ENCODE measurements at places on chromosomes 16 and 17.

- DNase-seq = no peak
Observed at GRCh38 chr17:17626151-17626805, 34.8 kb upstream of the PEMT start.

DNA sequence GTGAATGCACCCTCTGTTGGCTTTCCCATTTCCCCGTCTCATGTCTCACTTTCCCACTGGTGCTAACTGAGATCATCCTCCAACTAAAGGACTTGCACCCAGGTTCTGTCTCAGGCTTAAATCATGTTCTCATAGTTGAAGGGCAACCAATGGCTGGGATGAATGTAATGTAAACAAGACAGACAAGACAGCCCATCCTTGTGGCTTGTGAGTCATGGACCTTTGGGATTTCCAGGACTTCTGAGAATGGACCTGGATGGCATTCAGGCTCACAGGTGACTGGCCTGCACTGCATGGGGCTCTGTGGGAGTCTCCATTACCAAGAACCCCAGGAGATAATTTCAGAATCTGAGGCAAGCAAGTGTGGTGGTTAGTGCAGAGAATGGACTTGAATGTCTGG is 347.5 kb downstream of the HAPSTR1 start:
- no peak for DNase-seq

- DNase-seq = no peak
Observed at GRCh38 chr17:74051348-74051747, 152.1 kb upstream of the RPL38 start.

DNA sequence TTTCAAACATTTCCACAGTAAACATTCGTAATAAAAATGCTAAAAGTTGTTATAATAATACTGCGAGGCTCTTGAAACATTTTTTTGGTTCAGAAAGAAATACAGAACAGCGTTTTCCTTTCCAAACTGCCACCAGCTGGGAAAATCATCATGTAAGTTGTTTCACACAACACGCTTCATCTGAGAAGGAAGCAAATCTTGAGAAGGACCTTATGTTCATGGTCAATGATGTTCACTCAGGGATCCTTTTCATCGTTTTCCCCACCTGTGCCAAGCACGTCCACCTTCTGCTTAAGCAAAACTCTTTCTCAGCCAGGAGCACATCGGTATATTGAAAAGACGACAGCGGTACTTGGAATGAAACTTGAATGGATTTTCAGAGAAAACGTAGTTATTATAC is 274.5 kb upstream of the ELAC2 start:
- no peak for DNase-seq

All from cerebellar cortex (tissue), 1 donor.